Vagina (tissue), 2 donors: ENCODE measurements at places on chromosomes 1 and 21.

- DNase-seq: no peak
Measured at GRCh38 chr1:76218888-76219287, 144.3 kb downstream of the ST6GALNAC3 start.

GRCh38 chr1:96104906-96105305 is 616.7 kb upstream of the PTBP2 start:
- DNase-seq: no peak

- no peak for DNase-seq
Measured at GRCh38 chr21:25428537-25428936, 178.7 kb downstream of the MRPL39 start.

DNA sequence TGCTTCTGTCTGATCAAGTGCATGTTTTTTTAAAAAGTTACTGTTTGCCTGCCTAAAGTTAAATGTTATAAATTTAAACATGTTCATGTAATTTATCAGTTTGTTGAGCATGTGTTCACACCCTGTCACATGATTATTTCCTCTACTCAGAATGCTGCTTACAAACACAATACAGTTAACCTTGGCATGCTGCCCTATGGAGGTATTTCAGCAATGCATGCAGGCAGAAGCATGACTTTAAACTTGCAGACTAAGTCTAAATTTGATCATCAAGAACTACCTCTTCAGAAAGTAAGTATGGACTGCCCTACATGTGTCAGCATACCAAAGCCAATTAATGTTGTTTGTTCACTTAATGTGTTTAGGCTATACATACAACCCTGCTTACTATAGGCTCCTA is 161.6 kb downstream of the LRRC40 start:
- no peak for DNase-seq

GRCh38 chr1:201585093-201585483 is 46.2 kb downstream of the NAV1 start:
- no peak for DNase-seq

DNA sequence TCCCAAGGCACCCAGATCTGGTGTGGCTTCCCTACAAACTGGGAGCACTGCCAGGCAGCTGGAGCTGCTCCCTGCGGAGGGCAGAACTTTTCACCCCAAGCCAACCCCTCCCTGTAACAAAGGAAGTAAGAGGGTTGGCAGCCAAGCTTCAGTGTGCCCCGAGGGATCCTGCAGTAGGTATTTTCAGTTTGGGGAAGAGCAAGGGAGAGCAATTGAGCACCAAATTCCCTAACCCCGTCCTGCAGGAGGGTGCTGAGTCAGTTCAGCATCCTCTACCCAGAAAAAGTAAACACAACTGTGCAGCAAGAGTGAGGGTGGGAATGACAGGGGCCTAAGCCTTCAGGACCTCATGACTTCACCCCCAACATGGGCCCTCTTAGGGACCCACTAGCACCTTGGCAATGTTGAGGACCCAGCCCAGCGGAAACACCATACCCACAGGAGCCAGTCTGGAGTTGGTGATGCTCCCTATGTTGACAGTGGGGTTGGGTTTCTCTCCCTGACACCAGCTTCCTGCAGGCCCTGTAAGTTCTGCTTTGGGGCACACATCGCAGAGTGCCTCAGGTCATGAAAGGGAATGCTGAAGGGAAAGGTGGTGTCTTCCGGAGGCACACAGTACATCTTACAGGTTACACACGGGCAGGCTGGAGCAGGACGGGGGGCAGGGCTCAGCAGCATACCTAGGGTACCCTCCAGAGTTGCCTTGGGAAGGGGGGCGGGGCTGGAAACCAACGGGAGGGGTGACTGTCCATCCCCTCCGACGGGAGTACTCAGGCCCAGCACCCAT is 14.8 kb downstream of the SH3BP5L start:
- peak; percentile 90 for DNase-seq

DNA sequence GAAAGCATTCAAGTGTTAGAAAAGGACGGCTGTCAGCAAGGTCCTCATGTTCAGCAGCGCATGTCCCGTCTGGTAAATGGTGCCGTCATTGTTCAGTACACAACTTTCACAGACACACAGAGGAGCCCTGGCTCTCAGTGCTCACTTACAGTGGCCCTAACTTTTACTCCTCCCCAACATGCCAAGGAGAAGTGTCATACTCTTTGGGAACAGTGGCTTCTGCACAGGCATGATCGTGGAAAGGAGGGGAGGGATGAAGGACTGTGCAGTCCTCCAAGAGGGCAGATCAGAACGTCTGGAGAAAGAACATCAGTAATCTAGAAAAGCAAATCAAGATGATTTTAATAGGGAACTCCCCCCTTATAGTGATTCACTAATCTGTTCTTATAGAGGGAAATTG is 3.8 kb upstream of the GRHL3 start:
- no peak for DNase-seq

GRCh38 chr1:33466159-33466558 is 6.3 kb upstream of the ZSCAN20 start:
- DNase-seq: no peak

GRCh38 chr1:94831641-94832040 is 11.5 kb downstream of the SLC44A3 start:
- DNase-seq: no peak

DNA sequence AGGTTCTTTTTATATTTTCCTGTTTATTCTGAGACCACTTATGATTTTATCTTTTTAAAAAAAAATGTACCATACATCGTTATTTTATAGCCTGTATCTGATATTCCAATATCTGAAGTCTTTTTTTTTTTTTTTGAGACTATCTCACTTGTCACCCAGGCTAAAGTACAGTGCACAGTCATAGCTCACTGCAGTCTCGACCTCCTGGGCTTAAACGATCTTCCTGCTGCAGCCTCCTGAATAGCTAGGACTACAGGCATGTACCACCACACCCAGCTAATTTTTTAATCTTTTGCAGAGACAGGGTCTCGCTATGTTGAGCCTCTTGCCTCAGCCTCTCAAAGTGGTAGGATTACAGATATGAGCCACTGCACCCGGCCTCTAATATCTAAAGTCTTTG is 25.1 kb downstream of the BCAR3 start:
- no peak for DNase-seq

- DNase-seq: no peak
Measured at GRCh38 chr1:64280001-64280400, 76.6 kb downstream of the UBE2U start.

GRCh38 chr1:20381045-20381641 is 90.5 kb downstream of the VWA5B1 start:
- DNase-seq: no peak

GRCh38 chr1:43227143-43227764 is 42.5 kb upstream of the TMEM125 start:
- no peak for DNase-seq

GRCh38 chr1:238005116-238005515 is 114.4 kb upstream of the ZP4 start:
- no peak for DNase-seq

DNA sequence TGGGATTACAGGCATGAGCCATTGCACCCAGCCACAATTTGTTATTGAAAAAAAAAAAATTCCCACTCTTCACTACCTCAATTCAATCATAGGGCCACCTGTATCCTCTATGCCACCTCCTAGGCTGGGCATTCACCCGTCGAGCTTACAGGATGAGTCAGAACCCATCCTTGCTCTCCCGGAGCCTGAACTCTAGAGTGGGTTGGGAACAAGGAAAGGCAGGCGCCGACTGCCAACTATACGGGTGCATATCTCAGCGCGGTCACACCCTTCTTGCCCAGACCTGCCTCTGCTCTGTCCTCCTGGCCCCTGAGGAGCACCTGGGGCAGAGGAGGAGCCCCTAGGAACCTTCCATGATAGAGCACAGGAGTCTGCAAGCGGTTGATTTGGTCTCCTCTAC is 21.4 kb upstream of the LBR start:
- DNase-seq: no peak

DNA sequence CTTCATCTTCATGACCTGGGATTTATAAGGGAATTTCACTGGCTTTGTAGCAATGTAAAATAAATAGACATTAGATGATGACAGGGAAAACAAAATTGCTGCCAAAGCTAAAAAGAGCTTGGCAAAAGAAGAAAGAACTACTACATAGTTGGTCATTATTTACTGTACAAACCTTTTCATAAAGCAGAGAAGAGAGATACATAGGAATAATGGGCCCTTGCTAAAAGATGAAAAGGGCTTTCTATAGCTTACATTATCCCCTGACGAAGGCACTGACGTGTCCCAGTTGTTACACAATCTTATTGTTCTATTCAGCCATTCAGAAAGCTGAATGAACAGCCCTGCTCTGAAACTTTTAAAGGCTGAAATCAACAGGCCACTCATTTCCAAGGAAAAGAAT is 57.1 kb downstream of the ZC3H11B start:
- no peak for DNase-seq

DNA sequence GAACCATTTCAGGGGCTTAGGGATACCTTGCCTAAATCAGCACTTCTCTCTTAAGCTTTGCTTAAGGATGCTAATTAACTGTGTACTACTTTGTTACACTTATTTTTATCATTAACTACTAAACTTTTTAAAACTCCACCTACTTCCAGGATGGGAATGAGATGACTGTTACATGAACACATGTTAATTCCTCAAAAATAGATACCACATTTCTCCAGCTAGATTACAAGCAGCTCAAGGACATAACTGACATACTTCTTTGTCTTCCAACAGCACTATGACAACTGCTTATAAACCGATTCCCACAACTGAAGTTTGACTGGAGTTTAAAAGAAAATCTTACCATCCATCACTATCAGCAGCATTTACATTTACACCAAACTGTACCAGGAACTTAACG is 53.7 kb downstream of the TP53BP2 start:
- no peak for DNase-seq

- DNase-seq: no peak
Measured at GRCh38 chr1:66446261-66447001, 87.5 kb upstream of the SGIP1 start.

- DNase-seq: no peak
Measured at GRCh38 chr1:151831605-151832004, at the start of gene RORC. RORC (minus strand) TSS chr1:151831802; CDS start chr1:151831764, 38 bp downstream.
